CD4-positive, CD25-positive, alpha-beta regulatory T cell (primary cell): ENCODE measurements at places on chromosomes 13 and 19.
A peak's percentile ranks its signal among the peaks of the same experiment; 100 is the strongest.

DNA sequence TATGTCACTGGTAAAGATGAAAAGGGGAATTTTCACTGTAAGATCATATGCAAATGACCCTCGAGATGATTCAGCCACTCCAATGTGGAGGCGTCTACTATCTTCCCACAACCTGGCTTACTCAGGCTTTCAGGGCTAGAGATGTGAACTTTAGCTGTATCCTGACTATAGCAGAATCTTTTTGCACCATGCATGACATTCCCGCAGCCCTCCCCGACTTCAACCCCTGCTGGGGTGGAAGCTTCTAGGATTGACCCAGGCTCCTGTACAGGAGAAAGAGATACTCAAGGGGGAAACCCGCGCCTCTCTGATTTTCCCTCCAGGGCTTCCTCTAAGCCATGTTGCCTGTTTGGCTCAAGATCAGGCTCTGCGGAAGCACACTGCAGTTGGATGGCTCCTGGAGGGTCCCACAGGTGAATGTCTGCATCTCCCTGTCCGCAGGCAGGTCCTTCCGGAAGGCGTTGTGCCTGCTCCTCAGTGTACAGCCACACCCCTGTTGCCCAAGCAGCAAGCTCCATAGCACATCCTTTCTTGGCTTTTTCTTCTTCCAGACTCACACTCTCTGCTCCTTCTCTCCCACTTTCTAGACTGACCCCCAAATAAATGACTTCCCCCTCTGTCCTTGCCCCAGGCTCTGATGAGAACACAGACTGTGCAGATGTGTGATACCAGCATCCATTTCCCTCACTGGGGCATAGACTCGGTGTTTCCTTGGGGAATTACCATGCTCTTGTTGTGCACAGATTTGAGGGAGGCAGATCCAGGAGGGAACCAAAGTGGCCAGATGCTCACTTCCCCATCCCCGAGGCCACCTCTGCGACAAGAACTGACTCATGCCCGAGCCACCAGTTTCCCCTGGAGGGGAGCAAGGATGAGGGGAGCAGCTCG is 29.1 kb upstream of the POP4 start:
- no peak for DNase-seq

DNA sequence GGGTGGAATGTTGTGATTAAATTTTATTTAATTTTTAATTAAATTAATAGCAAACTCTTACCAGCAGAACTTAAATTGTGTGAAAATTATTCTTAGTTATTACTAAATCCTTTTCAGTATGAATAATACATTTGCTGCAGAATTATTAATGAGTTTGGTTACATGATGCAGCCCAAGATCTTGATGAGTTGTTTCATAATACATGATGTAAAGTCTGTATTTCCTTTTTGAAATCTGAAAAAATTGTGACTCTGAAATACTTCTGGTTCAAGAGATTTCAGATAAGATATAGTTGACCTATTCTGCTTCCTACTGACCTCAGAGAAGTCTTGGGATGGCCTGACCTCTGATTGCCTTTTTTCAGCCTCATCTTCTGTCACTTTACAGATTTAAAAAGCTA is 11.1 kb downstream of the SAE1 start:
- DNase-seq: no peak

DNA sequence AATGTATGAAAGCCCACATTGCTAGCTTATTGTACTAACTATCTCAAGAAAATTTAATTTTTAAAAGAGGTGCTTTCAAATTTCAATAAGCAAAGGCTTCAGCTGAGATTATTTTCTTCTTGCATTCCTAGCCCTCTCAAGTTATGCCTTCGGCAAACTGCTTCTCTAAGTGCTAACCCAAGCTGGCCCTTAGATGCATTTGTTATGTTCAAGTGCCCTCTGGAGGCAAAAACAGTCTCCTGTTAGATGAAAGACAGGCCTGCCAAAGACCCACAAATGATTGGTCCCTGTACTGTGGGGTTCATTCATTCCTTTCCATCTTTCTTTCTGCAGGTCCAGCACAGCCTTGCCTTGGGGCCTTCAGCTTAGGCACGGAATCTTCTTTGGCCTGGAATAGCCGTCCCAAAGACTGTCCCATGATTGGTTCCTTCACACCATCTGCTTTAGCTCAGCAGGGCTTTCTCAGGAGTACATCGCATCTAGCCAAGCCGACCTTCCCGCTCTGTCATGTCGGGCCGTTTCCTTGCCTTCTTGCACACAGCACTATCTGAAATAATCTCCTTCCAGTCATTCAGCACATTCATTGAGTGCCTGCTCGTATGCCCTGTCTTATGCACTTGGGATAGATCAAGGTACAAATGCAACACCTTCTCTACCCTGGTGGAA is 26.4 kb upstream of the TPTE2 start:
- DNase-seq: peak; percentile 64

DNA sequence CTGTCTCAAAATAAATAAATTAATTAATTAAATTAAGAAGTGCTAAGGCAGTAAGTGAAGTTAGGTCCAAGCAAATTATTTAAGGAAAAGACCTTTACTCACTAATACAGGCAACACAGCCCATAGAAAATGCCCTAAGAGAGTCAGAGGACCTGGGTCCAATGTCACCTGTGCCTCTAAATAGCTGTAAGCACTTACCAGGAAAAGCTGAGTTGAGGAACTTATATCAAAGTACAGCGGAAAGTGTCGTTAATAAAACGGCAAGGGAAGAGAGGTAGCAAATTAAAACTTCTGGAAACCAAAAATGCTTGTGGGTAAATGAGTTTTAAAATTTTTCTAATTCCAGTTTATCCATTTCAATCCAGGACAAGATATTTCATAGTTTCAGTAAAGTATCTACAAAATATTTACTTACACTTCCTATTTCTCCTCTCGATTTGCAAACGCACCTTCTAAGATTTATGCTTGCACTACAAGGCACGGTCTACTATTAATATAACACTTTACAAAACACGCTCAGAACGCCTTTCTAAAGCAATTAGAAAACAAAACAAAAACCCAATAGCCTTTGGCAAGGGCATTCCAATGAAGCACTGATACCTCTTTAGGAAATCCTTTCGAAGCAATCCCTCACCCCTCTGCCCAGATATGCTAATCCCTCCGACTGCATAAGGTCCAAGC is 963 bp downstream of the VPS36 start:
- no peak for DNase-seq

DNA sequence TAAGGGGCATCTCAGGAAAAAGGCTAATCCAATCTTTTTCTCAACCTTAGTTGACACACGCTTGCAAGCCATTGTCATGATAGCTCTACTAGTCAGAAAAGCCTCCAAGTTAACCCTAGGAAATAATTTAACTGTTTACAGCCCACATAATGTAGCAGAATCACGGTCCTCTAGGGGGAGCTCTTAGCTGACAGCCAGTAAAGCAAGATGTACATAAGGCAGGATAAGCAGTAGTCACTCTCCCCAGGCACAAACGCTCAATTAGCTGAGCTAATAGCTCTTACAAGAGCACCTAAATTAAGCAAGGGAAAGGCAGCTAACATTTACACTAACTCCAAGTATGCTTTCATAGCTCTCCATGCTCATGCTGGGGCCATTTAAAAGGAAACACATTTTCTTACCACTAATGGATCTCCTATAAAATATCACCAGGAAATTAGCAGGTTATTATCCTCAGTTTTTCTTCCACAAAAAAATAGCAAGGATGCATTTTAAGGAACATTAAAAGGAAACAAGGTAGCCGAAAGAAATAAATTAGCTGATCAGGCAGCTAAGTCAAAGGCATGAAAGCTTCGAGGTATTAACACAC is 33.7 kb upstream of the ZSCAN5A start:
- DNase-seq: no peak

GRCh38 chr19:12843999-12844732 is 5.9 kb downstream of the MAST1 start:
- no peak for DNase-seq

DNA sequence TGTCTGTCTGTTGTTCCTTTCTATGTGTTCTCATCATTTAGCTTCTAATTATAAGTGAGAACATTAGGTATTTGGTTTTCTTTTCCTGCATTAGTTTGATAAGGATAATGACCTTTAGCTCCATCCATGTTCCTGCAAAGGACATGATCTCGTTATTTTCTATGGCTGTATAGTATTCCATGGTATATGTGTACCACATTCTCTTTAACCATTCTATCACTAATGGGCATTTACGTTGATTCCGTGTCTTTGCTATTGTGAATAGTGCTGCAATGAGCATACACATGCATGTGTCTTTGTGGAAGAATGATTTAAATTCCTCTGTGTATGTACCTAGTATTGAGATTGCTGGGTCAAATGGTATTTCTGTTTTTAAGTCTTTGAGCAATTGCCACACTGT is 1799.7 kb downstream of the SLITRK5 start:
- DNase-seq: no peak

GRCh38 chr13:83546476-83546875 is 335.8 kb downstream of the SLITRK1 start:
- DNase-seq: no peak

DNA sequence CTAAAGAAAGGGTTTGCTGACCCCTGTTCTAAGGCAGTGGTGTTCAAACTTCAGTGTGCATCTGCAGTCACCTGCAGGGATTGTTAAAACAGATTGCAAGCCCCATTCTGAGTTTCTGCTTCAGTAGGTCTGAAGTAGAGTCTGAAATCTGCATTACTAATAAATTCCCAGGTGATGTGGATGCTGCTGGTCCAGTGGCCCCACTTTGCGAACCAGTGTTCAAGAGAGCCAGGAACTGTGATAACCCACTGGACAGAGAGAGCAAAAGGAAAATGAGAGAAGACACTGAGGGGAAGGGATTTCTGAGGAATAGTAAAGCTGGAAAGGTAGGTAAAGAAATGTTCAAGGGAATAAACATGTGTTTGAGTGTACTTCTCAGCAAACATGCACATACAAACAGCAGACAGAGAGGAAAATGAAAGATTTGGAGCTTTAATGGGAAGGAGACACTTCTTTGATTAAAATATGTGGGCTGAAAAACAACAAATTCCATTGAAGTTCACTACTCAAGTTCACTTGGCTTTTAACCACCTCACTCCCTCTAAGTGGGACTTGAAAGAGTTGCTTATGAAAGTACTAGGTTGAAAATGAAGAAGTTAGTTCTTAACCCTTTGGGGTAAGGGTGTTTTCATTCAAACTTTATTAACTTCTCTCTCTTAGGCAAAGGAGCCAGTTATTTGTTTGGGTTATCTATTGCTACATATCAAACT is 26.4 kb upstream of the FAM216B start:
- no peak for DNase-seq

- DNase-seq: no peak
Measured at GRCh38 chr19:941292-942132, 15.7 kb downstream of the ARID3A start.

GRCh38 chr19:19406878-19407632 is 1.6 kb downstream of the GATAD2A start:
- peak; percentile 75 for DNase-seq

DNA sequence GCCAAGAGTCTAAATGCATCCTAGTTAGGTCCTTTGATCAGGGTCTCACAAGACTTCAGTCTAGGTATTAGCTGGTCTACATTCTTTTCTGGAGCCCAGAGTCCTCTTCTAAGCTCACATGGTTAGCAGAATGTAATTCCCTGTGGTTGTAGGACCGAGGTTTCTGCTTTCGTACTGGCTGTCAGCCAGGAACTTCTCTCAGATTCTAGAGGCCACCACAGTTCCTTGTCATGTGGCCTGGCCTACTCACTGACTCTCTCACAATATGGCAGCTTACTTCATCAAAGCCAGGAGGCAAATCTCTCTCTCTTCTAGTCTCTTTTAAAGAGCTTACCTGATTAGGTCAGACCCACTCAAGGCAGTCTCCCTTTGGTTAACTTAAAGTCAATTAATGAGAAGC is 82.9 kb downstream of the POU4F1 start:
- DNase-seq: no peak

DNA sequence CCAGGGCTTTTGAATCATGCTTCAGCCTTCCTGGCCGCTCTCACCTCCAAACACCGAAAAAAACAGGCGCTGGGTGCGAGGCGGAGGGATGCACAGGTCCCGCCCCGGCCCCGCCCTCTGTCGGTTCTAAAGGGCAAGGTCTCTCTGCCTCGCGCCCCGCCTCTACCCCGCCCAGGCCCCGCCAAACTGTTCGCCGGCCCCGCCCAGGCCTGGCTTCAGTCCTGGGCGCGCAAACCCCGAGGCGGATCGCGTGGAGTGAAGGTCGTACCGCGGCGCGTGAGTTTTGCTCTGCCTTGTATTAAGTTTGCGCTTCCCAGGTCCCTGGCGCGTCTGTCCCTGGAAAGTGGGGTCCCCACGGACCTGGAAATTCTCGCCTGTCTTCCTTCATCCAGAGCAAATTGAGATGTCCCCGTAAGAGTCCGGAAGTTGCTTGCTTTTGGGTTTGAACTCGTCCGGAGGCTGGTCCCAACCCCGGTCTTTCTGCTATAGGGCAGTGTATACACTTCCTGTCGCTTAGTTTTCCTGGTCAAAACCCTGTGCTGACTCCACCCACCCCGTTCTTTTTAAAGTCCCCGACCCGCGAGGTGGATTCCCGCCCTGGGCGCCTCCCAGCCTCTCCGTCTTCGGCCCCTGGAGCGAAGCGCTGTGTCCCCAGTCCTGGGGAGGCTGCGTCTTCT is 8.4 kb downstream of the ZNF808 start:
- peak; percentile 80 for DNase-seq

- DNase-seq: no peak
Measured at GRCh38 chr13:89322466-89322865, 1651.3 kb downstream of the SLITRK5 start.

- DNase-seq: no peak
Measured at GRCh38 chr19:27805848-27806247, 1407.1 kb downstream of the UQCRFS1 start.

DNA sequence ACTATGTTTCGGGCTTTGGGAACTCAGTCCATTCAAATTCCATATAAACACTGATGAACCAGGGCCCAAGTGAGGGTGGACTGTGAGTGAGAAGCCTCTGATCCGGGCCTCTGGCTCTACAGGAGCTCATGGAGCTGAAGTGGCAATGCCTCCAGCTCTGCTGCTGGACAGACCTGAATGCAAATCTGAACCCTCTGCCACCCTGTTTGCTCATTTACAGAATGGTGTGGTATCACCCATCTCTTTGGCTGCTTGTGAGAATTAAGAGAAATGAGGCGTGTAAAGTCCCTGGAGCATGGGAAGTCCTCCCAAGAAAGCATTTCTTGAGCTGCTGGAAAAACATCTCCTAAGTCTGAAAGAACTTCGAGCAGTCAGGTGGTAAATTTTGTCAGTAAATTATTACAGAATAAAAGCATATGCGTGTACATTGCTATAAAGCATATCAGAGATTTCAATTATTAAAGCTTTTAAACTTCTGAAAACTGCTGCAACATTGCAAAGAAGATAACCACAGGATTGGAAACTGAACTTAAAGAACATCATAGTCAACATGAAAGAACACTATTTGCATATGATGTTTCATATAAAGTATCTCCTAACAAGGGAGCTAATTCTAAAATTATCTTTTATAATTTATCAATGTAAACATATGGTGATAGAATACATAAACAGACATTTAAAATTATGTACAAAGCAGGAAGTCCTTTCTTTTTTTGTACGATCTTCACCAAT is 369.0 kb downstream of the UQCRFS1 start:
- no peak for DNase-seq

GRCh38 chr13:44575035-44575434 is 1.1 kb downstream of the TSC22D1 start:
- no peak for DNase-seq
